ENCODE measurements at places on chromosomes 7 and 10.

GRCh38 chr10:118974951-118975350 lies 54.6 kb upstream of the NANOS1 start:
- no peak for DNase-seq

- DNase-seq = no peak
Observed at GRCh38 chr7:22979861-22980260, 34.1 kb downstream of the HYCC1 start.

DNA sequence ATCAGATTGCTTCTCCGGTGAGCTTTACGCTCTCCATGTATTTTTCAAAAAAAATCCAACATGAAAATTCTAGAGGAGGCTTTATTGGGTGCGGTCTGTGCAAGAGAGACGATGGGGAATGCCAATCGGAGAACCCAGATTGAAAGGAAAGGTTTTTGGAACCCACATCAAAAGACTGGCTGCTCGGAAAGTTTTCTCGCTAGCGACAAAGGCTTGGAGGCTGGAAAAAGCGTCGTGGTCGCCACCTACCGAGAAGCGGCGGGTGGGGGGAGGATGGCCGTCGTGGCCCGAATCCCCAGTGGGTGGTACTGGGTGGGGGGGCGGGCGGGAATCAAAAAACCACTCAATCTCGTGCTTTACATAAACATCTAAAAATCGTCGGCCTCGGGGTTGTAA lies 1.1 kb upstream of the GTF2I start:
- peak; percentile 64 for DNase-seq

GRCh38 chr10:115867305-115867704 lies 405.7 kb downstream of the GFRA1 start:
- no peak for DNase-seq

- no peak for DNase-seq
Observed at GRCh38 chr7:139774376-139774775, 3.4 kb downstream of the HIPK2 start.

GRCh38 chr10:1609648-1609970 lies 127.7 kb downstream of the ADARB2 start:
- no peak for DNase-seq

DNA sequence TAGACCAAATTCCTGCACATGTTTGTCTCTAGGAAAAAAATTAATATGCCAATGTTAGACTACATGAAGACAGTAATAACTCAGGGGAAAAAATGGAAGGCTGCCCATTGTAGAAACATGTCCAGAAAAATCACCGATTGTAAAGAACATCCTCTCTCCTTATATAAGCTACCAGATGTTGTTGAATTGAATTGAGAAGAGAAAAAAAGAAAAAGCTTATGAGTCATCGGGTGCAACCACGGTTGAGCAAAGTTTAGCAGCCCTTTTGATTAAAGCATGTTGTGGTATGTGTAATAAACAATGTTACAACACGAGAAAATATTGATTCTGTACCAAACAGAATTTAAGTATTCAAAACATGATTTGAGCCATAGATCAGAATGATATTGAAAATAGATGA lies 102.3 kb upstream of the ARHGAP21 start:
- no peak for DNase-seq

DNA sequence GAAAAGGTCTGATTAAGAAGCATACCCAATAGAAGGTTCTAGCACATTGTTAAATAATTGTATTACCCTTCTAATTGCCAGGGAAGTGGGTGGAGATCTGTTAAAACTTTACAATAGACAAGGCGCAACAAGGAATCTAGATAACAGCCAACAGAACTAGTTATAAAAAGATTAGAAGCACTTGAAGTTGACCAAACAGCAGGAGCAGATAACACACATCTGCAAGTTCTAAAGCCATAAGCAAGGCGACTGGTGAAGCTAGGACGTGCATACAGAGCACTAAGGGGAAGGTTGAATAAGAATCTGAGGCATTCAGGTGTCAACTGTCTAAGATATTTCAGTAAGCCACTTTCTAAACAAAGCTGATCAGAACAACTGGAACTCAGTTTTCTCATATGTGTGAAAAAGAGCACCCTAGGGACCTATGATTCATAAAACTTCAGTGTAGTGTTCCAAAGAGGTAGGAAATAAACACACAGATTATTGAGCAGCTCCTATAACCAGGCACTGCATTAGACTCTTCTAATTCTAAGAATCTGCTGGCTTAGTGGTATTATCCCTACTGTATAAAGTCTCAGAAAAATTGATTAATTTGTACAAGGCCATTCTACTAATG lies 111.2 kb downstream of the SAMD9 start:
- DNase-seq = no peak

- DNase-seq = no peak
Observed at GRCh38 chr7:120005720-120006119, 267.3 kb upstream of the KCND2 start.

GRCh38 chr10:29976134-29976533 lies 83.3 kb downstream of the JCAD start:
- DNase-seq = no peak

GRCh38 chr7:4103352-4104091 lies 578.6 kb upstream of the FOXK1 start:
- DNase-seq = no peak

GRCh38 chr7:43083106-43083505 lies 29.3 kb upstream of the HECW1 start:
- DNase-seq = no peak

- DNase-seq = no peak
Observed at GRCh38 chr10:10892290-10892875, 125.3 kb upstream of the CELF2 start.

- no peak for DNase-seq
Observed at GRCh38 chr7:44103923-44104859, at the start of gene AEBP1. AEBP1 (plus strand) TSS chr7:44104345; CDS start chr7:44104666, 321 bp downstream.

GRCh38 chr10:45224219-45224841 lies 91.1 kb downstream of the OR13A1 start:
- no peak for DNase-seq

DNA sequence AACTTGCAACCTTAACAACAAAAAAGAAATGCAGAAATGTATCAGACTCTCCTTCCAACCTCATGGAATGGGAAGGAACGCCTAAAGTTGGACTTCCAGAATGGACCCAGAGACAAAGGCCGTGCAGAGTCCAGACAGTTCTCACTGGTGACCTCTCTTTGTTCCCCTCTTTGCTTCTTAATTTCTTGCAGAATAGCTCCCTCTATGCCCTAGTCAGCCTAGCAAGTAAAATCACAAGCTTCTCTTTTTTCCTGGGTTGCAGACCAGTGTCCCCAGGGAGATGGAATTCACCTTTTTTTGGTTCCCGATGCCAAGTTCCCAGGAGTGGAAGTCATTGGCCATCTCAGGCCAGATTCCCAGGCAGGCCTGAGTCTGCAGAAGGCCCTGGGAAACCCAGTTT lies 278.0 kb downstream of the CCSER2 start:
- DNase-seq = no peak

DNA sequence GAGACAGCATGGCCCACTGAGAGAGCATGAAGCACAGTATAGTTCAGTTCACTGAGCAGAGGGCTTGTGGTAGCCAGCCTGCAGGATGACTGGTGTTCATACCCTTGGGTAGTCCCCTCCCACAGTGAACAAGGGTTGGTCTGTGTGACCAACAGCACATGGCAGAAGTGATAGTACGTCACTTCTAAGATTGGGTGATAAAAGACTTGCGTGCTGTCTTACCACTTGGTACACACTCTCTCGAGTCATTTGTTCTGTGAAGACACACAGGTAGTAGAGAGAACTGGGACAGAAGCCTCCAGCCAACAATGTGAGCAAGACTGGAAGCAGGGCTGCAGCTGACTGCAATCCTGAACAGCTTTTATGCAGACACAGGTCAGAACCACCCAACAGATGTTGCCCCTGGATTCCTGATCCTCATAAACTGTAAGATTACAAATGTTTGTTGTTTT lies 14.6 kb downstream of the EPC1 start:
- DNase-seq = no peak

DNA sequence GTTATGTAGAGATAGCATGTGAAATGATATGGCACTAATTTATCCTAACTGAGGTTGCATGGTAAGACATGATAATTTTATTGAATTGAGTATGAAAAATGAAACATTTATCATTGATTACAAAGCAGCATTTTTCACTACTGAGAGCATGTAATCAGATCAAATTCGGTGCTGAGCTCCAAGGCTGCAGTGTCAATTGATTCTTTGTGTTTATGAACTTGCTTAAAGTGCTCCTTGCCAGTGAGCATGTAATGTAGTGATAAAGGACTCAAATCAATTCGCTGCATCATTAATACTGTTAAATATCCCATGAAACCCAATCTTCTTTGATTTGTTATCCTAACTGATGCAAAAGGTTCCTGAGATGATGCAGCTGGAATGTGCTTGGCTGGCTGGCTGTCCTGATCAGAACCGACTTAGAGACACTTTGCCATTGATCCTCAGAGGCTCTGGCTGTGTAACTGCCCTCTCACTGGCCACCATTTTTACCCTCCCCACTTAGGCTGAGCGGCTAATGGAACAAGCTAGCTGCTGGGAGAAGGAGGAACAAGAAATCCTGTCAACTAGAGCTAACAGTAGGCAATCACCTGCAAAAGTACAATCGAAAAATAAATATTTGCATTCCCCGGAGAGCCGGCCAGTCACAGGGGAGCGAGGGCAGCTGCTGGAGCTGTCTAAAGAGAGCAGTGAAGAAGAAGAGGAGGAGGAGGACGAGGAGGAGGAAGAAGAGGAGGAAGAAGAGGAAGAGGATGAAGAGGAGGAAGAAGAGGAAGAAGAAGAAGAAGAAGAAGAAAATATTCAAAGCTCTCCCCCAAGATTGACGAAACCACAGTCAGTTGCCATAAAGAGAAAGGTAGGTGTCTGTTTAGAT lies 89.8 kb upstream of the SAMD8 start:
- DNase-seq = no peak

- DNase-seq = no peak
Observed at GRCh38 chr7:155497149-155497901, 39.4 kb downstream of the EN2 start.

- peak; percentile 50 for DNase-seq
Observed at GRCh38 chr10:109978481-109978880, 29.3 kb upstream of the ADD3 start.

DNA sequence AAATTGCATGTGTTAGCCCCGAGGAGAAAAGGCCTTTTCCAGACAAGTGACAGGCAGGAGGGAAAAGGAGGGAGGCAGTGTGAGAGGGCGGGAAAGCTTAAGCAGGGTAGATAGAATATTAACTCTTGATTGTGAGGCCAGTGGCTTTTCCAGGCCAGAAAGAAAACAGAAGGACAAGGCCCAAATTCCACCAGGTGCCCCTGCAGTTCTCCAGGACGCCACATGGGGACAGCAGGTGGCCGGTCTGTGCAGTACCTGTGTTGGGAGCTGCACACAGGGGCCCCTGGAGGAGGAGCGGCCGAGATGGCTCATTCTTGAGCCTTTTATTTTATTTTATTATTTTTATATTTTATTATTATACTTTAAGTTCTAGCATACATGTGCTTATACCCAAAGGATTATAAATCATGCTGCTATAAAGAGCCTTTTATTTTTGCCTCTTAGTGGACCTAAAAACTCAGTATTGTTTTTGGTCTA lies 141.3 kb upstream of the KLF14 start:
- DNase-seq = no peak

DNA sequence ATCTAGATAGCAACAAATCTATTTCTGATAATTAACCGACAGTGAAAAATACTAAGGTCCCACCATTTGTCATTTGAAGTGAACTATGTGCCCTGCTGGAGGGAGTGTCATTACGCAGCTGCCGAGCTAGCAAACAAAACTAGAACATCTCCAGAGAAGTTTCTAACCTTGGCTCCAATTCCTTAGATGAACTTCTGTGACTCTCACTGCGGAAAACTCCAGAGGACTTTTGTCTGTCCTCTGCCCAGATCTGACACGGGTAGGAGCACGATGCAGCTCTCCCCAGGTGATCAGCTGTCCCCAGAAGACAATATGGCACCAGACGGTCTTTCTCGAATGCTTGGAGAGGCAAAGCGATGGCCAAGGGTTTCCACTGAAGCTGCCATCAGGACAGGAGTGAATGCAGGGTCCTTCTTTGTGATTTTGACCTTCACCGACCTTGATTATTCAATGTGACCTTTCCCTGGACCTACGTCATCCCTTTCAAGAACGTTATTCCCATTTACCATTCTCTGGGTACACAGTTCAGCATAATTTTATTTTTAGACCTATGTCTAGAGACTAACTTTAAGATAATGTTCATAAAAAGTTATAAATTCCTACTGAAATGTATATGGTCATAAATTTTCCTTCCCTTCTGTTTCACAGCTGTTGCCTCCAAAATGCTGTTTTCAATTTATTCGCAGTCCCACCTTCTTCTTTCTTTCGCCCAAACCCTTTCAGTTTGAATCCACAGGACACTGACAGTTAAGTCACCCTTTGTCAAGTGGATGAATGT lies 116.7 kb upstream of the C7orf33 start:
- DNase-seq = no peak

DNA sequence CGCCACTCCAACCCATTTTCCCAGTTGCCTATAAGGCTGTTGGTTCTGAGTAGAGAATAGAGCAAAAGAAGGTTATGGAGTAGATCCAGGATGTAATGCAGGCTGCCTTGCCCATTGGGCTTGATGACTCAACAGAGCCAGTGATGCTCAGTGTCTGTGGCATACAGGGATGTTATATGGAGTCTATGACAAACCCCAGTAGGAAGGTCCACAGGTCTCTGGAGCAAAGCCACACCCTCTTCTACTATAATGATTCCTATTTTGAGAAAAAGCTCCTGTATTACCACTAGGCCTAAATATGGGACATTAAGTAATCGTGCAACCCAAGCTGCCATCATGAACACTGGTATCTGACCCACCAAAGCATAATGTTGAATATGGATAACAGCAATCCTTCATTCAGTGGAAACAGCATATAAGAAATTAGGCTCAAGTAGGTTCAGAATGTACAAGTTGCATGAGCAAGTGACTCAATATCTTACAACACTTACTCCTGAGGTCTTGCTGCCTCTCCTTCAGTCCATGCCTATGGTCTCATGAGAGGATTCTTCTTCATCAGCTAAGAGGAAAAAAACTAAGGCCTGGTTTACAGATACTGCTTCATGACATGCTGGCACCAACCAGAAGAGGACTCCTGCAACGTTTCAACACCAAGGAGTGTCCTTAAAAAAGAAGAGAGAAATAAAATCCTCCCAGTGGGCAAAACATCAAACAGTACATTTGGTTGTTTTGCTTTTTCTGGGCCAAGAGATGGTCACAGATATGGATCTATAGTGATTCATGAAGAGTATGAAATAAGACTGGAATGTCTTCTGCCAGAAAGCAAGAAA lies 14.8 kb upstream of the FHIP2A start:
- DNase-seq = no peak

DNA sequence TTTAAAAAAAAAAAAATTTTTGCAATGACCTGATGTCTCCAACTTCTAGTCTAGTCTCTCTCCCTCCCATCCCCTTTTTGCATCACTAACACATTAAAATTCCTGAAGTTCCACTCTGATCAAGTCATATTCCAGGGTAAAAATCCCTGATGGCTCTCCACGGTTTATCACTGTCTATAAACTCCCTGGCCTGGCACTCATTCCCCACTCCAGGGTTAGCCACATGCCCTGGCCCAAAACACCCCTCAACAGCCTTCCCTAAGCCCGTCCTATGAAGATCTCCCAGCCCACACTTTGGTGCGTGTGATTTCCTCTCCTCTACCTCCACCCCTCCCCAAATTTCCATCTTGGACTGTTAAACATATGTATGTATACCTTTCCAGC lies 125.4 kb downstream of the JAZF1 start:
- no peak for DNase-seq

Data from putamen (tissue), 1 donor.